Fibroblast of villous mesenchyme (primary cell): ENCODE measurements at places on chromosomes 1 and 21.

DNA sequence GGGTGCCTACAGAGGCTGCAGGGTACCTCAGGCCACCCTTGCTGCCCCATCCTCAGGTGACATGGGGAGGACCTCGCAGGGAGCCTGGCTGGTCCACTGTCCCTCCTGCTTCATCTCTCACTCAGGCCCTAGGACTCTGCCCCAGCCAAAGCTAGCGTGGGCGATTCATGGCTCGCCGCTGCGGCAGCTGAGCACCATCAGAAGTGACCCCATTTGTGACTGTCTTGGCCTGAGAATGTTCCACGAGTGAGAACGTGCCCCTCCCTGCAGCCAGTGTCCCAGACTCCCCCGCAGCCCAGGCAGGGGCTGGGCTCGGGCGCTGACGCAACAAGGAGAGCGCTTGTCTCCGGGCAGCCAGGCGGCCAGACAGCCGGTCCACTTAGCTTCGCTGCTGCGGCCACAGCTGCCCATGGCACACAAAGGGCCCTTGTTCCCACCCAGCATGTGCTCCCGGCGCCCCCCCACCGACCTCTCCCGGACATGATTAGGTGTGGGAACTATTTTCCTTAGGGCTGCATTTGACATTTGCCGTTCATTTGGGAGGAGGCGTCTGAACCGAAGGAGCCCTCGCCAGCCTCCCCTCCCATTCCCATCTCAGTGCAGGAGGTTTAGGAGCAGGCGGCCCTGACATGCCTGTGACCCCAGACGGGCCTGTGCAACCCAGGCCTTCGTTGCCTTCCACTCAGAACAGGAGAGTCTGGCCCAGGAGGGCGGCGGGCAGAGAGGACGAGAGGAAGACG, 19.3 kb upstream of the POFUT2 start:
- peak; percentile 96 for DNase-seq

DNA sequence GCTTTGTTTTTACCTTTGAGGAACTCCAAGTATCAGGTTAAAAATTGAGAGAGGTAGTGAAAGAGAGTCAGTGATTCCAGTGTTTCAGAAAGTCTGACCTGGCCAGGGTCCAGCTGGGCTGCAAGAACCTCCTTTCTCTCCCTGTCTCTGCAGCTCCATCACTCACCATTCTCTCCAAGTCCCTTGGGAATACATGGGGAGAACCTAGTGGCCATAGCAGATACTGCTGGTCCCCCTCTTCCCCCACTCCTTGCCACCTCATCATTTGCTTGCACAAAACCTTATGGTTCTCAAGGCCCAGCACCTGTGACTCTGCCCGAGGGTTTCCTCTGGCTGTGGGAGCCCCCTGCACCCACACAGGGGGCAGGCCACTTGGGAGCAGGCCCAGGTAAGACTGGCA, 279.5 kb downstream of the KIF26B start:
- no peak for DNase-seq

- DNase-seq = peak; percentile 2
These were observed 105.2 kb downstream of the ACBD6 start for GRCh38 chr1:180397175-180397574.

- no peak for DNase-seq
These were observed 212.8 kb downstream of the LTN1 start for GRCh38 chr21:28779914-28780313.

- DNase-seq = no peak
These were observed 39.5 kb downstream of the RNF115 start for GRCh38 chr1:145784409-145784808.

- DNase-seq = no peak
These were observed 309.5 kb downstream of the ASTN1 start for GRCh38 chr1:176854758-176855745.

DNA sequence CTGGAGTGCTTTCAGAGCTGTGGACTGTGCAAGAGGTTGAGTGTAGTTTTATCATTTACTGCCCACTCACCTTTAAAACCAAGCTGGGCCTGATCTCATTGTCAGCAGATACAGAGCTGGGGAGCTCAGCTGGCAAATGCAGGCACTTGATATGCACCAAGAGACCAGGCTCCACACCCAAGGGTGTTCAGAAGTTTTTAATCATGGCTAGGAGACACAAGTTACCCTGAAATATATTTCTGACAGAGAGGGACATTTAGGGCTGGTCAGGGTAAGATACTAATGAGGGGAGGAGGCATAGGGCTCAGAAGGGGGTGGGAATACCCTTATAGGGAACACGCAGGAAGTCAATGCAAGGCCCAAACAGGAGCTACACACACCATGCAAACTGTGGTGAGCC, 153.7 kb downstream of the ELAVL4 start:
- DNase-seq = no peak

DNA sequence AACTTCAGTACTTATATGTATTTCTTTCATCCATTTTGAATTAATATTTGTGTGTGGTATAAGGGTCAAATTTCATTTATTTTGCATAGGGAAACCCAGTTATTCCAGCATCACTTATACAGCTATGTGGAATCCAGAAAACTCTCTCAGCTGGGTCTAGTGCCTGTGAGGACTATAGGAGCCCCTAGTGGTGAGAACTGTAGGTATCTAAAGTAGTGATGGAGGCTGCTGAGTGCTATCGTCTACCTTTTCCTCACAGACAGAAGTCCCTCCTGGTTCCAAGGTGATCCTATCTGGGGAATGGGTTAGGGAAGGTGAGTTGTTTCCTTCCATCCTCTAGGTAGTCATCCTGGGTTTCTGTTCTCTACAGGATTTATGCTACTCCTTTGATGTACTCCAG, 352.0 kb upstream of the C1orf87 start:
- DNase-seq = no peak

DNA sequence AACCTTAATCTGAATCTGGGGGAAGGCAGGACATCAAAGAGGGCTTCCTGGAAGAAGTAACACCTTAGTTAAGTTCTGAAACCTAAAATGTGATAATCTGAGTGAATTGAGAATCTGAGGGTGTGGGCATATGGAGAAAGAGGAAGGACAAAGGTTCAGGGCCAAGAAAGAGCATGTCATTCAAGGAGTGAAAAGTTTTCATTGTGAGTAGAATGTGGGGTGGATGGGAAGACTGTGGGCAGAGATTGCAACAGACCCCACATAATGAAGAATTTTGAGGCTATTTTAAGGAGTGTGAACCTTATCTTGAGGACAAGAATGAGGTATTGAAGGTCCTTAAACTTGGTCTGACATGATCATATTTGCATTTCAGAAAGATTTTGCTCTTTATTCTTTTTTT, 227.2 kb downstream of the PTGER3 start:
- DNase-seq = no peak

DNA sequence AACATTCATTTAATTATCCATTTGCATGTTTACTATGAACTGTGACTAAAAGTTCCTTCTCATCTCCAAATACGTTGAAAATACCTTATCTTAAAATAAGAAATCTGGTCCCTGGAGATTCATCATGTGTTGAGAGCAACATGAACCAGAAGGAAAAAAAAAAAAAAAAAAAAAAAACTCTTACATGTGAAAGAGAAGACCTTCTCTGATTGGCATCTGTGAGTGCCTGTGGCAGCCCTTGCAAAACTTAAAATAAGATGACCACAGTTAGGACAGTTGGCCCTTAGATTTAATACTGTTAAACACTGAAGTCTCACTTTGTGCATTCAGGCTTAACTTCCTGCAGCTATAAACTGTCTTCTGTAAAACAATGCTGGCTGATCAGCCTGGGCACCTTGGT, 1395.2 kb upstream of the ADGRL4 start:
- no peak for DNase-seq

- peak; percentile 19 for DNase-seq
These were observed 127.9 kb upstream of the MROH9 start for GRCh38 chr1:170807432-170807831.

DNA sequence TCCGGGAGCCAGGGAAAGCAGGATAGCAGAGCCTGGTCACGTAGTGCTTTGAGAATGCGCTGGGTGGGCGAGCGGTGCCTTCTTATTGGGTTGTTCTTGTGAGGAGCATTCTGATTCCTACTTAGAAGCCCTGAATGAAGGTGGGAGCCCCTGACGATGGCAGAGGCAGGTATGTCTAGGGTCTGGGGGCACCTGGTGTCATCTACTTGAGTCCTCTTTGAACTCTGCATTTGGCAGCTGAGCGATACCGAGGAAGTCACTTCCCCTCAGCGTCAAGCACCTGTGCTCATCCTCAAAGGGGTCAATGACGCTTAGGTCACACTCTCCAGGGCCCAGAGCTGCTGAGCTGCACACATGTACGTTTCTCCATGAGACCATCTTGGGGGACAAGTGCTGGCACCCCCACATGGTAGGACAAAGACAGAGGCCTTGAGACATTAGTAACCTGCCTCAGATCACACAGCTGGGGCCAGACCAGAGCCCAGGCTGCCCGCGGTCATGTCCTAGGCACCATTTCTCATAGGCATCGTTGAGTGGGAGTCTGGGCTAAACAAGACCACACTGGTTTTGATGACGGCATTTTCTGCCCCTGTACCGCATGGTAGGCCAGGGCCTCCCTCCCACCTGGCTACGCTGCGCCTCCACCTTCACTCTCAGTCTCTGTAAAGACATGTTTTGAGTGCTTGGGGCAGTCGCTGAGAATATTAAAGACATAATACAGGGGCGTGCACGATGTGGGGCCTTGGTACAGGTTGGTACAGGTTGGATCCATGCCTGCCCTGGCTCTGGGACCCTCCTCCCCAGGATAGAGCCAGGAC, 69.1 kb upstream of the ABCG1 start:
- no peak for DNase-seq

DNA sequence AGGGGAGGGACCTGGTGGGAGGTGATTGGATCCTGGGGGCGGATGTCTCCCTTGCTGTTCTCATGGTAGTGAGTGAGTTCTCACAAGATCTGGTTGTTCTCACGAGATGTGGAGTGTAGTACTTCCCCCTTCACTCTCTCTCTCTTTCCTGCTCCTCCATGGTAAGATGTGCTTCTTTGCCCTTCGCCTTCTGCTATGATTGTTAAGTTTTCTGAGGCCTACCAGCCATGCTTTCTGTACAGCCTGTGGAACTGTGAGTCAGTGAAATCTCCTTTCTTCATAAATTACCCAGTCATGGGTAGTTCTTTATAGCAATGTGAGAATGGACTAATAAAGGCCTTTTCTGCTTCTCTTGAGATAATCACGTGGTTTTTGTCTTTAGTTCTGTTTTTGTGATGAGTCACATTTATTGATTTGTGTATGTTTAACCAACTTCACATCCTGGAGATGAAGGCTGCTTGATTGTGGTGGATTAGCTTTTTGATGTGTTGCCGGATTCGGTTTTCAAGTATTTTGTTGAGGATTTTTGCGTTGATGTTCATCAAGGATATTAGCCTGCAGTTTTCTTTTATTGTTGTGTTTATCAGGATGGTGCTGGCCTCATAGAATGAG, 45.5 kb downstream of the RABGAP1L start:
- peak; percentile 9 for DNase-seq

DNA sequence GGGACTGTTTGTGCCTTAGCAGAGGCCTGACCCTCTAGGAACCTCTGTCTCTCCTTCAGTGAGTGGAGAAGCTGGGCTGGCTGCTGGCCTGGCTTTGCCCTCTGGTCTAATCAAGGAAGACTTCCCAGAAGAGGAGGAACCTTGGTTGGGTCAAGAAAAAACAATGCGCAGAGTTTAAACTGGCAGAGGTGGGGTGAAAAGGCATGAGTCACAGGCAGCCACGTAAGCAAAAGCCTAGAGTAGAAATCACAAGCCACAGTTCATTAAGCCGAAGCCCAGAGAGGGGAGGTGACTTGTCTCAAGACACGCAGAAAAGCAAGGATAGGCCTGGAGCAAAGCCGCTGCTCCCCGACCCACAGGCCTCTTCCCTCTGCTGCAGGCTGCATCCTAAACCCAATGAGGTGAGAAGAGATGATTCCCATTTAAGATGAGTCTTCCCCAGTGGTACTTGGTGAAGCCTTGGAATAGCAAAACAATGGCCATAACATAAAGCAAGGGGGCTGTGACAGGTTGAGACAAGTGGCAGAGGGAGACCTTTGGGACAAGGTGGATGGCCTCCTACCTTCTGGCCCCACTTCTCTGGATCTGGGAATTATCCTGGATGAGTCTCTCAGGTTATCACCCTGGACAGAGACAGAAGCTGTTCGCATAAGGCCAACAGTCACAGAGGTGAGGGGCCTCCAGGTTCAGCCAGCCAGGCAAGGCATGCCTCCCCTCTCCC, 7.7 kb downstream of the PDZK1IP1 start:
- no peak for DNase-seq
